ENCODE measurements at places on chromosomes 2 and 18. TPM values are rescaled to one million over a fixed set of nuclear protein-coding genes. Genes with fewer than 3 reads are reported as not detected.

Gene GBX2
- total RNA-seq: 1.3 TPM

Gene OSR1
- 8.1 TPM for total RNA-seq

Gene PJVK
- total RNA-seq: 0.53 TPM

Gene PSTPIP2
- total RNA-seq: 21.1 TPM

Gene ADD2
- 0.04 TPM for total RNA-seq

Gene ASXL2
- 11.8 TPM for total RNA-seq

Gene SP9
- not detected for total RNA-seq

Gene MAP3K20
- total RNA-seq: 91.4 TPM

Gene EN1
- not detected for total RNA-seq

Gene GRP
- total RNA-seq: not detected

Gene EGR4
- not detected for total RNA-seq

Gene PLEK
- not detected for total RNA-seq

Gene ALPP
- total RNA-seq: not detected

Gene KLHL30
- total RNA-seq: 0.04 TPM

Gene MOGAT1
- not detected for total RNA-seq

Gene CCT4
- total RNA-seq: 253 TPM

Gene RESP18
- not detected for total RNA-seq

Gene OTOS
- not detected for total RNA-seq

Gene ZSWIM2
- total RNA-seq: not detected

Gene PLB1
- 1.4 TPM for total RNA-seq

Gene ANKRD53
- not detected for total RNA-seq

Gene C2orf66
- total RNA-seq: not detected

Gene AOX1
- 17.5 TPM for total RNA-seq

Gene COBLL1
- 16.5 TPM for total RNA-seq

Gene IL1R1
- total RNA-seq: 4.7 TPM

Gene AGBL5
- total RNA-seq: 21.5 TPM

Gene HOXD12
- total RNA-seq: not detected

Gene PLCD4
- 16.5 TPM for total RNA-seq

Gene OXER1
- not detected for total RNA-seq

Gene TEX44
- total RNA-seq: not detected

Gene MYO7B
- total RNA-seq: not detected

Gene BMP10
- total RNA-seq: not detected

Gene CPO
- not detected for total RNA-seq

Gene TSPYL6
- not detected for total RNA-seq

Gene DUSP19
- 1.1 TPM for total RNA-seq

Gene ABHD1
- not detected for total RNA-seq

Gene TANC1
- total RNA-seq: 19.3 TPM

Gene ZNF2
- total RNA-seq: 3.6 TPM

Gene HOXD9
- not detected for total RNA-seq

Gene FAM124B
- not detected for total RNA-seq

Gene SLC66A2
- total RNA-seq: 47.2 TPM

Gene RAX
- not detected for total RNA-seq

Gene NT5C1B
- total RNA-seq: not detected

Gene RGPD4
- not detected for total RNA-seq

Gene WNT6
- total RNA-seq: not detected
